Foreskin keratinocyte (primary cell): ENCODE measurements at places on chromosomes 7 and 10. TPM values are rescaled to one million over a fixed set of nuclear protein-coding genes. Genes with fewer than 3 reads are reported as not detected.

- no peak for DNase-seq
These were observed 123.0 kb upstream of the DKK1 start for GRCh38 chr10:52191049-52191448.

DNA sequence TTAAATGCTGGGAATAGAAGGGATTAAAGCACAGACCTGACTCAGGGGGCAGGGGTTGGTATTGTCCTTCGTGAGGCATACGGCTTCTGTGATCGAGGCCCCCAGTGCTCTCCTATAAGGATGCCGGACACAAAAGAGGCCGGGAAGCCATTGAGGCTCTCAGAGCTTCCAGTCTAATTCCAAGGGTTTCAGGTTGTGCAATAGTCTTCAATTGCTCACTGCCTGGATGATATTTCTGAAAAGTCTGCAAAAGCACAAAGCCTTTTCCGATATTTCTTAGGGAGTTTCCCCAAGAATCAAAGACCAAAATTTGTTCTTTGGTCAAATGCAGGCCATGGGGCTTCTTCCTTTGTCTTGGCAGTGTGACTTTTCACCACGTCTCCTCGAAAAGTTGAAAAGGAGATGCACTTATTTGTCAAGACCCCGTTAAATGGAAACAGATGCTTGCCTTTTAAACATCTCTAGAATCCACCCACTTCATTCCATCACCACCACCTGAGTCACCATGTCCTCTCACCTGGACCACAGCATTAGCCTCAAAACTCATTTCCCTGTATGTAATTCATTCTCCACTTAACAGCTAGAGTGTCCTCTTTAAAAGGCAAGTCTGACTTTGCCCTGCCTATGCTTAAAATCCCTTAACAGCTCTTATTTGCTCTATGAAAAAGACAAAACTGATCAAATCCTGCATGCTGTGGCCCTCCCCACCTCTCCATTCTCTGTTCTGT lies 134.8 kb upstream of the NAMPT start:
- peak; percentile 65 for DNase-seq

GRCh38 chr10:60187691-60188090 lies 202.0 kb downstream of the ANK3 start:
- DNase-seq = no peak

GRCh38 chr7:26587536-26587935 lies 276.9 kb downstream of the SKAP2 start:
- DNase-seq = no peak

GRCh38 chr10:100020142-100020885 lies 10.6 kb upstream of the DNMBP start:
- no peak for DNase-seq

- no peak for DNase-seq
These were observed 30.1 kb downstream of the RAB18 start for GRCh38 chr10:27534161-27534700.

- DNase-seq = no peak
These were observed 364.8 kb downstream of the SFMBT2 start for GRCh38 chr10:7045891-7046599.

DNA sequence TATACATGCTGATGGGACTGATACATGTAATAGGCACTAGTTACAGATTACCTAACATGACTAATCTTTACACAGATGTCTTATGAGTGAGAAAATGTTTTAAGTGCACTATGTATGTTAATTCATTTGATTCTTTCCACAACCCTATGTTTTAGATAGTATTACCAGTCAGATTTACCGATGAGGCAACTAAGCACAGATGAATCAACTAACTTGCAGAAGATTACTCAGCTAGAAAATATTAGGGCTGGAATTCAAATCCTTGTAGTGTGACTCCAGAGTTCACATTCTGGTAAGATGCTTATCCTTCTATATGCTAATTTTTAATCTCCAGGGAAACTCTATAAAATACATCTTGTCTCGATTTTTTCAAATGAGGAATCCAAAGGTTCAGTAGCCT lies 964.9 kb downstream of the REEP3 start:
- no peak for DNase-seq

GRCh38 chr10:102773986-102774385 lies 30.2 kb downstream of the WBP1L start:
- no peak for DNase-seq

GRCh38 chr10:77905086-77905748 lies 21.3 kb downstream of the DLG5 start:
- DNase-seq = no peak

- no peak for DNase-seq
These were observed 427.6 kb downstream of the PHTF2 start for GRCh38 chr7:78226059-78226719.

DNA sequence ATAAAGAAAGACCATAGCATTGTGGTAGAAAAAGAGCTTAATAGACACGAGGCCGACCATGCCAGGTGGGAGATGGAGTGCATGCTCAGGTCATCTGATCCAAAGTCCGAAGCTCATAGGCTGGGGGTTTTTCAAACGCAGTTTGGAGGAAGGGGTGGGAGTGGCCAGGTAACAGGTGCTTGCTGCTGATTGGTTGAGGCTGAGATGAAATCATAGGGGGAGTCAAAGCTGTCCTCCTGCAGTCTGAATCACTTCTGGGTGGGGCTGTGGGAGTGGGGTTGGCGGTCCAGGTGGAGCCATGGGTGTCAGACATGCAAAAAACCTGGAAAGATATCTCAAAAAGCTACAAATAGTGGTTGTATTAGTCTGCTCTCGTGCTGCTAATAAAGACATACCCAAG lies 2.8 kb upstream of the ERCC6 start:
- no peak for DNase-seq

DNA sequence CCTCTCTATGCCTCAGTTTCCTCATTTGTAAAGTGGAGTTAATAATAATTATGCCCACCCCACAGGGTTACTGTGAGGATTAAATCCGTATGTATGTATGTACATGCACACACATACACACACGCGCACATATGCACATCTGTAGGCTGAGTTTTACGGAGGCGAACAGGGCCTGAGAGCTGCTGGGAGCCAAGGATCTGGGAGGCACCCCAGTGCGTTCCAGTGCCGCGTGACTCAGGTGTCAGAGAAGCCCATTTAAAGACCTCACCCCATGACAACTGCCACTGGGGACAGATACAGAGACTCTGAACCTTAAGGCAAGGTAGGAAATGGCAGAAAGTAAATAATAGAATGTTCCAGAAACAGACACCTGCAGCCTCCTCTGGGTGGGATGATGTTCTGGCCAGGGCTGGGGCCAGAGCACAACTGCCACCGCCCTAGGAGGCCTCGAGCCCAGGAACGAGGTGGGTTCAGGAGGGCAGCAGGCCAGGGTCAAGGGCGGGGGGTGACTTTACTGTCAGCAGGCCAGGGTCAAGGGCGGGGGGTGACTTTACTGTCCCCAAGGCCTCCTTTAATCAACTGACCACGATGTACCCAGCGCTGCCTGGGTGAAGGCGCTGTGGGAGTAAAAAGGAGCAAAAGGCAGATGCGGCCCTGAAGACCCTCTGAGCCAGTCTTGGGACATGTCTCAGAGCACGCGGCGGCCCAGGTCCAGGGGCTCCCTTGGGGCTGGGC lies 54.9 kb downstream of the PRKAG2 start:
- DNase-seq = no peak

GRCh38 chr7:33534833-33535232 lies 370.5 kb upstream of the BMPER start:
- DNase-seq = no peak

DNA sequence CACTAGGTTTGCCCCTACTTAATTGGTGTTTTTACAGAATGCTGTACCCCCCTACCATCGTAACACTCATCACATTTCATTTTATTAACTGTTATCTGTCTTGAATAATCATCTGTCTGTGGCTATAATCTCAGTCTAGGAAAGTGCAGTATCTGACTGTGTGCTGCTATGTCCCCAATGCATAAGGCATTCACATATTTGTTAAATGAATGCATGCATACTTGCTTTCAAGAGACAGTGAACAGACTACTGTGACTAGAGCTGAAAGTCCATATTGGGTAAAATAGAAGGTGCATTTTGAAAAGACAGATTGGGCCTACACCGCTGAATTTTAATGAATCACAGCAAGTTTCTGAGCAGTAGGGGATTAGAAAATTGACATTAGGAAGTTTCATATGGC lies 112.3 kb downstream of the ARHGAP12 start:
- DNase-seq = no peak

AGBL3 gene
- polyA plus RNA-seq = 0.69 and 0.86 TPM in 2 replicates

ATRNL1 gene
- 0.04 TPM in 1 of 2 replicates, not detected in the other for polyA plus RNA-seq

LIPF gene
- polyA plus RNA-seq = not detected in 2 replicates

TRIP6 gene
- 190 and 192 TPM in 2 replicates for polyA plus RNA-seq

AMPH gene
- polyA plus RNA-seq = not detected in 2 replicates

GNA12 gene
- polyA plus RNA-seq = 20.2 and 22.5 TPM in 2 replicates

TMEM196 gene
- polyA plus RNA-seq = not detected in 2 replicates

ERLIN1 gene
- polyA plus RNA-seq = 12.1 and 17.0 TPM in 2 replicates

PHYHIPL gene
- 0.02 TPM in 1 of 2 replicates, not detected in the other for polyA plus RNA-seq

C10orf62 gene
- polyA plus RNA-seq = not detected in 2 replicates
